ENCODE measurements at places on chromosomes 3 and 15.

GRCh38 chr3:69259125-69259524 lies 126.8 kb downstream of the FRMD4B start:
- no peak for DNase-seq

DNA sequence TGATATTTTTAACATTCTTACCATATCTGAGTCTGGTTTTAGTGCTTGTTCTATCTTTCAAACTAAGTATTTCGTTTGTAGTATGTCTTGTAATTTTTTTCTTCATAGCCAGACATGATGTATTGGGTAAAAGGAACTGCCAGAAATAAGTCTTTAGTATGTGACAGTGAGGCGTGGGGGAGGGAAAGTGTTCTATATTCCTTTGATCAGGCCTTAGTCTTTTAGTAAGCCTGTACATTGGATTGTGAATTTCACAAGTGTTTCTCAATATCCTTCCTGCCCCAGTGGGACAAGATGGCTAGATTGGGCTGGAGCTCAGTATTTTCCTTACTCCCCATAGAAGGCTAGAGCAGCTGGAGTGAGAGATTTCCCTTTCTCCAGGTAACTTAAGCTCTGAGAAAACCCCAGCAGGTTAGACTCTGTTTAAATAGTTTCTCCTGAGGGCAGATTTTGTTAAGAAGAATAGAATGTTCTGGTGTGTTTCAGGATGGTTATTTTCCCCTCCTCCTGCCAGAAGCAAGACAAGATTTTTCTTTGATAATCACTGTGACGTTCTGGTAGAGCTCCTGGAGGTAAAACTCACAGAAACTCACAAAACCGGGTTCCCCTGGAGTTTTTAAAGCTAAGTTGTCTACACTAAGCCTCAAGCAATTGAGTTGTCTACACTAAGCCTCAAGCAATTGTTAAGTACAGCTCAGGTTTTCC lies 140.7 kb upstream of the ARPP21 start:
- DNase-seq = no peak

- DNase-seq = no peak
Measured at GRCh38 chr3:182686033-182686886, 107.0 kb upstream of the ATP11B start.

DNA sequence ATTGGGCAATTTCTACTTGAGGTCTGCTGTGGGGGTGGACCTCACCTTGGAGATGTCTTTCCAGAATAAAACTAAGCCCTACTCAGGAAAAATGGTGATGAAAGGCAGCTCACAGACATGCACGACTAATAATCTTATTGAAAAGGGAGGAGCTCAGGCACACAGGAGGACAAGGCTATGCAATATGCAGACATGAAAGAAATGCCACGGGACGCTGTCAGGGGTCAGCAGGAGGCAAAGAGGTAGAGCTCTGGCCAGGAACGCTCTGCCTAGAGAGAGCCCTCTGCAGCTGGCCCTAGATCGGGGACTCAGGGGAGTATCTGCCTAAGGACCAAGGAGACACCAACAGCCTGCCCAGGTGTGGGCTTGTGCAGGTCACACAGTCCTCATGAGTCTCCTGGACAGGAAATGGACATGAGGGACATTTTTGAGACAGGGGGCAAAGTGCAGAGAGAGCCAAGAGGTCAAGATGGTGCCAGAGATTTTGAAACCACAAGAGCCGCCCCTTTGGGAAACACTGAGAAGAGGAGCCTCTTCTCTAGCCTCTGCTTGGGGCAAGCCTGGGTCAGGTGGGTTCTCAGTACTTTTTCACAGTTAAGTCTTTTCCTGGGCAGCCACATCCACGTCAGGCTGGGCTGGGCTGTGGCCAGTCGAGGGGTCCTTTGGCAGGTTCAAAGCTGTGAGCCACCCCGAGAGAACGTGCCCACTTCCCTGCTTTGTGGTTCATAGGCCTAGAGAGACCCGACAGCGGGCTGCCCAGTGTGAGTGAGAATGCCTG lies 23.2 kb downstream of the EAF1 start:
- DNase-seq = no peak

DNA sequence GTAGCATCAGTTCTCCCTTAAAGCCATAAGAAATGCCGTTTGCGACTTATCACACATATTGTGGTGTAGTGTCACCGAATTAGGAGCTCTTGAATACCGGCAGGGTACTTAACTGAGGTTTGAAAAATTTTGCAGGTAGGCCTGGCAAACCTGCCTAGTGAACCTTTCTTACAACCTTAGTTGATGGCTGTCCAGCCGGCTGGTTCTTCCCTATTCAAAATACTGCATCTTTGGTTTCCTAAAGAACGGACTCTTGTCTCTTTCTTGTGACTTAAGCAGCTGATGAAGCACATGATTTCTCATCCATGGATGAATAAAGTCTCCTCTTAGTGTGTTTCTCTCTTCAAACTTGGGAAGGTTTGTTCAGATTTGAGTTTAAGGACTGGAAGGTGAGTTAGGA lies 1.5 kb downstream of the RAB7A start:
- DNase-seq = no peak

- DNase-seq = no peak
Measured at GRCh38 chr3:114553949-114554593, 260.2 kb downstream of the TIGIT start.

GRCh38 chr3:179376474-179376873 lies 29.0 kb downstream of the MFN1 start:
- no peak for DNase-seq

DNA sequence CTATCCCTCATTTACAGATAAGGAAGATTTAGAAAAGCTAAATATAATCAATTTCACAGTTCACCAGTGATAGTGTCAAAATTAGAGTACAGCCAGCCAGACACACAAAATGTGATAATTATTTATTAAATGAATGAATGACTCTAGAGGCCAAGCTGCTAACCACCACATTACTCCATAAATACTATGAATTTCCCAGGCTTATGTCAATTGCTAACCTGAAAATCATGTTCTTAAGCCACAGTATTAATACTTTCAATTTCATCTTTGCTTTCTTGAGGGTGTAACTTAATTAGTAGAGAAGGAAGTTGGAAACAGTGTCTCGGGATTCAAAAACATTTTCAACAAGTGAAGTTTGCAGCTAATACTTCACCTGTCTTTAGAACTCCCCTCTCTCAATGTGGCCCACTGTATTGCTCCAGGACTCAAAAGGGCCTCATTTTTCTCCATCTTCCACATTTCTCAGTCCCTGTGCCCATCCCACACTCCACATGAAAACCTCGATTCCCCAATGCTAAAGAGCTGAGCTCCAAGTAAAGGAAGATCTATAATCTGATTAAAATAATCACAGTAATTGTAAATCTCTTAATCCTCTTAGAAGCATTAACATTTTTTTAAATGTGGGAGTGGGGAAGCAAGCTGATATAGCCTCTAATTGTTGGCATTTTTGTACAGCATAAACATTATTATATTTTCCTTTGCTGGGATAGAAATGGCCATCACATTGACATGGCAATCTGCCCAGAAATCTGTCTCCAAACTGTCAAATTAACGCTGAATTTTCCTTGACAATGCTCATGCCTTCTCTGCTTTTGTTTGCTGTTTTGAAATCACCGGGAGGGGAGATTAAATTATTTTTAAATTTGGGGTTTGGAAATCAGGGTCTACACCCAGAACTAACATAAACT lies 765.1 kb downstream of the ROBO1 start:
- peak; percentile 36 for DNase-seq

GRCh38 chr15:100801256-100801900 lies 78.3 kb upstream of the ALDH1A3 start:
- no peak for DNase-seq

DNA sequence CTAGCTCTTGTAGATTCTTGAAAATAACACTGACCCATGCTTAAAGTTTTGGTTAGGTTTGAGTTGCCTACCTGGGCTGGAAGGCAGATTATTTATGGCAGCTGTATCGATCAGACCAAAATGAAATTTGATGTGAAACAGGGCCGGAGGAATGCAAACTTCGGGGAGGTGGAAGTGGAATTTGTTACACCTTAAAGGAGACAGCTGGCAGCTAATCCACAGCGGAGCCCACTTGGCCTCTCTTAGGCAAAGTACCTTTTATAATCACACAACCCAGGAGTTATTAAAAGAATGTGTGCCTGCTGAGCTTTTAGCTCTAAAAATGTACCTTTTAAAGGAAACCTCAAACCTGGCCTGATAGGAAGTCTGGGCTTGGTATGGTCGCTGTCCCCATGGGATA lies 250.9 kb upstream of the TPM1 start:
- no peak for DNase-seq

DNA sequence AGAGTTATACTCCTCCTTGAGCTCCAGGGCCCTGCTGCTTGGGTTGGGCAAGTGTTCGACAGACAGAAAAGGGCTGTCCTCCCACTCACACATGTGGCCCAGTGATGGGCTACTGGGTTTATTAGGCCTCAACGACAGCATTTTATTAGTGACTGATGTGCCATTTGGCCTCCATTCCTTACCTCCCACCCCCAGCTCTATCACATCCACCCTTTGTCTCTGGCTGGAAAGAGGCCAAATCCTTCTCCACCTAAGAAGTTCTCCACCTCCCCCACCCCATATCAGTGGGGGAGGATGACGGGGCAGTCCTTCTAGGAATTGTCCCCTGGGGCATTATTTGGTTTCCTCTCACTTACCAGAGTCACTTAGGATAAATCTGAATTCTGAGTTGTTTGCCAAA lies 57.1 kb upstream of the WNT5A start:
- no peak for DNase-seq

- no peak for DNase-seq
Measured at GRCh38 chr3:52721002-52721729, 15.3 kb downstream of the SPCS1 start.

GRCh38 chr3:126872701-126873342 lies 110.1 kb upstream of the PLXNA1 start:
- DNase-seq = no peak

- DNase-seq = peak; percentile 95
Measured at GRCh38 chr15:92839696-92840095, 60.4 kb upstream of the CHD2 start.

DNA sequence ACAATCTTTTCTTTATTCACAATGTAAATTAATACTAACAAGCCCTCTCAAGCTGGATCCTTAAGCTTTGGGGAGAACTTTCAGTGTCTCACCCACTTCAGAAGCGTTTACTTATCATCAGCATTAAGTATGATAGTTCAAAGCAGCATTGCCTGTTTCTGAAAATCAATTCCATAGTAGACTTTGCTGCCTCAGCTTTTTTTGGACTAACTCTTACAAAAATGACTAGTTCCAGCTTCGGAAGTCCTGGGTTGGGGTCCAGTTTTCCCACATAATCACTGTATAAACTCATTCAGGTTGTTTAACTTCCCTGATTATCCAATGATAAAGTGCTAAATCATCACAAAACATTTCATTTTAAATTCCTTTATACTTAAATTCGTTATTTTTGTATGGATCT lies 114.4 kb downstream of the NR2F2 start:
- no peak for DNase-seq

GRCh38 chr3:115113367-115113766 lies 33.7 kb downstream of the ZBTB20 start:
- no peak for DNase-seq

DNA sequence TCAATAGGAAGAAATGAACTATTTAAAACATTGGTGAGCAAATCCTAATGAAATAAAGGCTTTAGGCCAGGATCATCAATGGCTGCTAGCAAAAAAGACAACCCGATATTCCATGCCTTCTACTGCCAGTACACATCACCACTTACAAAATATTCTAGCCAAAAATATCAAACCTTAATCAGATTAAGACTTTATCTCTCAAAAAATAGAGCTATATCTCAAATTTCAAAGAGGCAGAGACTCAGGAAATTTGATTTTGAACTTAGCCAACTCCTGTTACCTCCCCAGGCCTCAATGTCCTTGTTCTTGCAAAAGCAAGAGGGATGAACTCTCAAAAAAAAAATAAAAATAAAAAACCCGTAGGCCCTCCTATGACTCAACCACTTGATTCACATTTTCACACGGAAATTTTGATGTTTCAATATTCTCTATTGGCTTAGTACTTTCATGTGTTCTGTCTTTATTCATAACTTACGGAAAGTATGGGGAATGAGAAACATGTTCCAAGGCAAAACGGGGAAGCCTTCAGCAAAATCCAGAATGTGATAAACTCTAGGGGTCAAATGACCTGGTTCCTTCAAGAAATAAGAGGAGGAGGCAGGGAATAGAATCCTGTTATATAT lies 273.3 kb upstream of the ZPLD1 start:
- DNase-seq = no peak

GRCh38 chr15:92724144-92724543 lies 68.6 kb upstream of the FAM174B start:
- no peak for DNase-seq

GRCh38 chr3:114864970-114865369 lies 282.1 kb downstream of the ZBTB20 start:
- peak; percentile 48 for DNase-seq

- DNase-seq = no peak
Measured at GRCh38 chr3:128053614-128054013, 1.4 kb downstream of the SEC61A1 start.

- DNase-seq = no peak
Measured at GRCh38 chr3:171086914-171087313, 60.4 kb upstream of the SLC2A2 start.

- no peak for DNase-seq
Measured at GRCh38 chr15:20341901-20342600, 199.5 kb downstream of the GOLGA6L6 start.

- DNase-seq = peak; percentile 64
Measured at GRCh38 chr15:64883997-64884511, 27.6 kb upstream of the ANKDD1A start.

DNA sequence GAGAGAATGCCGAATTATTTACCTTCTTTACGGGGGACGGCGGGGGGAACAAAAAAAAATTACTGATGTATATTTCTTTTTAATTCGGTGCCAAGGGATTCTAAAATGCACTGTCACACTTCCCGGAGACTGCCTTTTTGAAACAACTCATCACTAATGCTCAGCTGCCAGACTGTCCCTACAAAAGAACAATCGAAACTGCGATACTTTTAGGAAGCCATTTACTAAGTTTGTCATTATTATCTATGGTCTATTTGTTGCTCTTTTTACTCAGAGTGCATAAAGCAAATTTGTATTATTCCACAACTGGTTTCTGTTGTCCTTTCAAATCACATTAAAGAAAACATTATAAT lies 60.8 kb downstream of the TM4SF4 start:
- peak; percentile 85 for DNase-seq

DNA sequence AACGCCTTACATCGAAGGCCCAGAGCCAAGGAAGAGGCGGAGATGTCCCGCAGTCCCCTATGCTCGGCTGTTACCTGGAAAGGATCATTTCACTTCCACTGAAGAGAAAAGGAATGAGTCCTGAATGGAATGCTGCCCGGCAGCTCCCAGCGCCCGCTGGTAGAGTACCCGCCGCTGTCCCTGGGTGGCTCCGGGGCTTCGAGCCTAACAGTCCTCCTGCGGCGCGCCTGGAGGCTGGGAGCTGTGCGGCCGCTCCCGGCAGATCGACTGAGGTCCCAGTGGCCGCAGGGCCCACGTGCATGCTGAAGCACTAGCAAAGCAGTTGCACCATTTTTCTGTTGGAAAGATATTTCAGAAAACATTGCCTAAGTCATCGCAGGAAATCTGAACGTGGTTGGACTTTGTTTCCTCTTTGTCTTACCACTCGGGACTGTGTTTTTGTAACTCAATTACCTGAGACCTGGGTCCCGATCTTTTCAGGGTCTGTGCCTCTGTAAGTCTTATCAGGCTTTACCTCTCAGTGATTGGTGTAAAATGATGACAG lies 984 bp downstream of the RNU6-1 start:
- no peak for DNase-seq
